ENCODE measurements at places on chromosomes 11 and 22.

GRCh38 chr22:50171319-50171964, 911 bp downstream of the PANX2 start:
- DNase-seq, result no peak

DNA sequence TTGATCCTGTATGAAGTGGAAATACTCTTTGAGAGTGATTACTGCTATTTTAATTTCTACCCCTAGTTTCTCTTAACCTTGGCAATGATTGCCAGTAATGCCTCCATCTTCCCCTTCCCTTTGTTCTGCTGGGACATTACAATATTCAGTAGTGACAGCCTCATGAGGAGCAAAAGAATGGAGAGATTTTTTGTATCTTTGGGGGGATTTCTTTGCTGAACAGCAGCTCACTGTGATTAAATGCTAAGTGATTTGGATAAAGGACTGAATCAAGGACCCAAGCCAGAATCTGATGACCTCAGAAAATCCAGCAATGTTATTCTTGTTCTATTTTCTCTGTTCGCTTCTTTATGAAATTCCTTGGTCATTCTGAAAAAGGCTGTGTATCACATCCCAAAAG, 7.0 kb upstream of the SLC1A2 start:
- DNase-seq, result no peak

GRCh38 chr11:22343371-22344032, 5.3 kb downstream of the SLC17A6 start:
- no peak for DNase-seq

GRCh38 chr22:20646415-20646814, 127.5 kb upstream of the SERPIND1 start:
- no peak for DNase-seq

DNA sequence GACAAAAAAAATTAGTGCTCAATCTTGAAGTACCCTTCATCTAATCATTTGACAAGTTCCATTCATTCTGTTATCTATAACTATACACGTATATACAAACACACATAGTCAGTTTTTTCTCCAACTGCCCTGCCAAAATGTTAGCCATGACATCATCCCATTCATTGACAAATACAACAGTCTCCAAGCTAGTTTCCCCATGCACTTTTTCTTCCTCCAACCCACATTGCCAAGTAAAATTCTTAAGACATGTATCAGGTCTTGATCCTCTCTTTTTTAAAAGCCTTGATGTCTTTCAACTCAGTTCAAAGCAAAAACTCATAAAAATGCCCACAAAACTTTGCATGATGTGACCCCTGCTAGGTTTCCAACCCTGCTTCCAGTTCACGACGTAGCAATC, 58.1 kb downstream of the DDI1 start:
- no peak for DNase-seq

DNA sequence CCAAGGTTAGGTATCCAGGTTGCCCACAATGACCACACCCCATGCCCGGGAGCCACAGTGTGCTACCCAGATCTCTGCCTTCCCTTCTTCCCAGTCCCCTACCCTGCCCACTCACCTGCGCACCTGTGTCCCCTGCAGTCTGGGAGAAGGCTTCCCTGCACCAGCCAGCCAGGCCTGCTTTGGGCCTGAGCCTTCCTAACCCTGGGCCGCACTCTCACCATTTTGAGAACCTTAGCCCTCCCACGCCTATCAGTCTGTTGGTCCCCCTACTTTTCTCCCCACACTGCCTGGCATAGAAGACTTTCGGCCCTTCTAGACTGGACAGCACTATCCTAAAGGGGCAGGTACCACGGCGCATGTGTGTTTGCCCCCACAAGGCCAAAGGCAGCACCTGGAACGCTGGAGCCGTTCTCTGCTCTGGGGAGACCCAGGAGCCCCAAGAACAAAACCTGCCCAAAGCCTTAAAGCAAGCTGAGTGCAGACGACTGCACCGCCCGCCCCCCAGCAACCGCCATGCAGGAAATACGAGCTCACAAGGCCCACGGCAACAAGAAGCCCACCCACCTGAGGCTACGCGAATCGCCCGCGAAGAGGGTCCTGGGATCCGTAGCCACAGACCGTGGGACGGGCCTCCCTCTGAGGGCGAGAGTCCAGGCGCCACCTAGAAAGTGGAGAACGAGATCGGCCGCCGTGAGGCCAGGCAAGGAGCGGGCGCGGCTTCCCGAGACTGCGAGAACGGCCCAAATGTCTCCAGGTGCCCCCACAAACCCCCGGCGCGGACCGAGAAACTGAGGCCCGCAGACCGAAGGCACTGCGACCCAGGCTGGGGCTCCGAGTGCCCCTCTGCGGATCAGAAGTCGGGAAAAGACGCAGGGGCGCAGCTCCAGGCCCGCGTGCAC, 546 bp downstream of the GNB1L start:
- no peak for DNase-seq

DNA sequence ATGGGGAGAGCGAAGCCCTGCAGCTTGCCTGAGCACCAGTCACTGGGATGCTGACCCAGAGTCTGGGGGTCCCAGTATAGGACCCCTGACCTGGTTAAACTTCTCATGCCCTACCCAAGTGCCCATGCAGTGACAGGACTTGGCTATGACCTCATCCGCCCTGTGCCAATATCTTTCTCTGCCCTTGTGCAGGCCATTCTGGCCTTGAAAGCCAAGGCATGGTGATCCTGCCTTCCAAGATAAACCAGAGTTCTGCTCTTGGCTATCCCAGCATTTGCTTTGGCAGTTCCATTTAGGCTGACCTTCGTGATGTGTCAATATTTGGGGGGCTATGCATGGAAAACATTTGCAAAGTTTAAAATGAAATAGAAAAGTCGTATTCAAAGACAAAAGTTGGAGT, 240.8 kb upstream of the MPPED2 start:
- DNase-seq, result no peak

- no peak for DNase-seq
These were observed 69.2 kb downstream of the DGCR2 start for GRCh38 chr22:19052941-19053541.

- DNase-seq, result no peak
These were observed 522.9 kb downstream of the NTM start for GRCh38 chr11:131893103-131893890.

DNA sequence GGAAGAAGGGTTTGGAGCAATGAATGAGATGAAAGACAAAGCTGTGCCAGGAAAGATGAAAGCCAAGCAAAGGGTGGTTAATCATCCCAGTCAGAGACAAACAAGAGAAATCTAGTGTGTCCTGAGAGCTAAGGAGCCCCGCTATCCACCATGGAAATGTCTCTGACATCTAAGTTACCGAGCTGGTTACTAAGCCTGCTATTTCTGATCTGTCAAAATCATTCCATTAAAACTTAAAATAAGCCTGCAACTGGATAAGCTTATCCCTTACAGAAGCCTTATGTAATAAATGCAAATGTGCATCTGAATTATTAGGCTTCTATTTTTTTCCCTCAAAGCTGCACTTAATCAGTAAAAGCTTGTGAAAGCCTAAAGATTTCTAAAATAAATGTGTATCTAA, 22.1 kb upstream of the SESN3 start:
- DNase-seq, result no peak
